ENCODE measurements at places on chromosomes 5 and 9. TPM values are rescaled to one million over a fixed set of nuclear protein-coding genes. Genes with fewer than 3 reads are reported as not detected.

GRCh38 chr5:150377964-150378694 is 20.6 kb downstream of the TCOF1 start:
- peak; percentile 50 for DNase-seq

DNA sequence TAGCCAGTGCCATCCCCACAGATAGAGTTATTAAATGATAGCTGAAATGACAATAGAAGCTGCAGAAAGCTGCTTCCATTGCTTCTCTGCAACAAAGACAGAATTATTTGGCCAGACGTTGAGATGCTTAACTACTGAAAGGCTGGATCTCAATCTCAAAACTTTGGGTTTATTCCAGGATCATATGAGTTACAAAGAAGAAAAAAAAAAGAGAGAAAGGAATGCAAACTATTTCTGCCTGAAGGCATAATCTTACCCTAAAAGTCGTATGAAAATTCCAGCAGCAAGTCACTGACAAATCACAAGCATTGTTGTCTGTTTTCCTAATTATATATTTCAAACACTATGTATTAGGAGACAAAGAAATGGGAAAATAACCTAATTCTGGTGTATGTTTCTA is 12.8 kb upstream of the TYRP1 start:
- DNase-seq, result peak; percentile 5

DNA sequence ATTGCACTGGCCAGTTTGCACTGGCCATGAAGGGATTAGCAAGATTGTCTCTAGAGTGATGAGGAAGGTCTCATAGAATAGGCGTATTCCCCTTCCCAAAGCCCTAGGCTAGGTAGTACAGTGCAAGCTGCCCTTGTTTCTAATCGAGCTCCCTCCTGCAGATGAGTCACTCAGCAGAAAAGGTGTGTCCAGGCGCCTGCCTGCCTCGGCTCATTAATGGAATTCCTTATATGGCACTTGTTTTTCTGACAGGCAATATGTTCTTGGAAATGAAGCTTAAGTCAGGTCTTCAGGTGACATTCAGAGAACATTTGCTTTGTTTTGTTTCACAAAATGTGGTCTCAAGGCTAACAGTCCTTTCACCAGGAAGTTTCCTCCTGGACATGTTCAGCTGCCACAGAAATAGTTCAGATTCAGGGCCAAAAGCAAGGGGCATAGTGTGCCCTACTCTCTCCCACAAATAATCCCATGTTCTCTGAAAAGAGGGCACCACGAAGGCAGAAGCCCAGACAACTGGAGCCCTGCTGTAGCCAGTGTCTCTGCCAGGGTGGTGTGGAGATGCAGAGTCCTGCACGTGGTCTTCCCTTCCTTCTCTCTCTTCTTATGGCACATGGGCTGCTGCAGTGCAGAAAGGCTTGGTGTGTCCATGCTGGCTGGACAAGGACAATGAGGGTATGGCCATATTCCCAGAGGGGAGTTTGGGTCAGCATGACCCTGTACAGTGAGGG is 281.1 kb upstream of the MAP3K1 start:
- peak; percentile 83 for DNase-seq

The PRSS3 gene
- total RNA-seq, result 5.1 TPM

The CLIC3 gene
- 0.75 TPM for total RNA-seq
